ENCODE measurements at places on chromosomes 5 and 9.

DNA sequence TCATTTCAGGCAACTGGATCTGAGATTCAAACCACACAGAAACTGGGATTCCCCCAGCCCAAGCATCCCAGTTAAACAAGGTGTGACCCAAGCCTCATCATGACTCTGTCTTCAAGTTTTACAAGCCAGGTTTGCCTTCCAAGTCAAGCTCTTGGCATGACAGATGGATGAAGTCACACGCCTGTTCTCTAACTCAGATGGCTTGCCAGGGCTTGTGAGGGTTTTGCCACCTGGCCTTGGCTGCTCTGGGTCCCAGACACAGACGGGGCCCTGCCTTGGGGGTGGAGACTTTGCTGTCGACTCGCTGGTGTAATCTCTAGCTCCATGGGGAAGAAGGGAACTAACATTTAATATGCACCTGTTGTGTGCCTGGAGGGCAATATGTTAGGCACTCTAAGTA is 95.8 kb upstream of the RARS1 start:
- no peak for DNase-seq

DNA sequence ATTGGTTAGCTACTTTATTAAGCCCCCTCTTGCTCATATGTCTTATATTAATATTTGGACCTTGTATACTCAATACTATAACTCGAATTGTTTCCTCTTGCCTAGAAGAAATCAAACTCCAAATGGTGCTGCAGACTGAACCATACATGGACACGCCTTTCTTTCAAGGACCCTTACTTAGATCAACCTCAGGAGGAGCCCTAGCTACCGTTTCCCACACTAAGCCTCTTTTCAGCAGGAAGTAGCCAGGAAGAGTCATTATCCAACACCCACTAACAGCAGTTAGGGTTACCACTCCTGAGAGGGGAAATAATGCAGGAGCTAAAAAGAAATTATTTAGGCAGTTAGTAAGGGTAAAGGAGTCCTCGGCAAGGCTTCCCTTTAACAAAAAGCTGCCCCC is 243.8 kb upstream of the PUM3 start:
- no peak for DNase-seq

- DNase-seq, result no peak
Measured at GRCh38 chr5:62631909-62632580, 53.4 kb downstream of the LRRC70 start.

- no peak for DNase-seq
Measured at GRCh38 chr9:33244137-33244784, 4.3 kb downstream of the SPINK4 start.

DNA sequence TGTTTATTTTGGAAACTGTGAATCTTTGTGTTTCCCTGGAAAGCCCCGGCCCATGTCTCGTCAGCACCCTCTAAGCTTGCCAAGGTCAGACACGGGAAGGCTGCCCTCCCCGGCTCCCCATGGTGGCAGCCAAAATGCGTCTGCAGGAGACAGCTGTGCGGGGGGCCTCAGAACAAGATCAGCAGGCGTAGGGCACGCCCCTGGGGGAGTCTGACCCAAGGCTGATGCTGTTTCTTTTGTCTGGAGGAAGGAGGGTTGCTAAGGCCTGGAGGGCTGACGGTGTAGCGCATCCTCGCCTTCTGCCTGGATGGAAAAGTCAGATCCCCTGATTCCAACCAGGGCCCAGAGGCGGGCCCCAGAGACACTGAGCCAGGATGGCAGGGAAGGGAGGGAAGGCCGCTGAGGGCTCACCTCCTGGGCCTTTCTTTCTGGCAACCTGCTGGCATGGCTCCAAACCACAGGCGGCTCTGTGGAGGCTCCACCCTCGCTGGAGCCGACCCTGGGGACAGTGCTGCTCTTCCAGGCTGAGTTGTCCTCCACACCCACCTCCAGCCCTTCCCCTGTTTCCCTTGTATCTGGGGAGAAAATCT is 57.2 kb downstream of the OLFM1 start:
- no peak for DNase-seq

- DNase-seq, result no peak
Measured at GRCh38 chr5:142313682-142314081, 11.1 kb downstream of the SPRY4 start.

- no peak for DNase-seq
Measured at GRCh38 chr5:17308326-17309065, 91.1 kb downstream of the BASP1 start.

- no peak for DNase-seq
Measured at GRCh38 chr5:66634601-66635000, 38.4 kb downstream of the MAST4 start.

GRCh38 chr5:16178745-16179372 is 732 bp downstream of the MARCHF11 start:
- DNase-seq, result no peak

DNA sequence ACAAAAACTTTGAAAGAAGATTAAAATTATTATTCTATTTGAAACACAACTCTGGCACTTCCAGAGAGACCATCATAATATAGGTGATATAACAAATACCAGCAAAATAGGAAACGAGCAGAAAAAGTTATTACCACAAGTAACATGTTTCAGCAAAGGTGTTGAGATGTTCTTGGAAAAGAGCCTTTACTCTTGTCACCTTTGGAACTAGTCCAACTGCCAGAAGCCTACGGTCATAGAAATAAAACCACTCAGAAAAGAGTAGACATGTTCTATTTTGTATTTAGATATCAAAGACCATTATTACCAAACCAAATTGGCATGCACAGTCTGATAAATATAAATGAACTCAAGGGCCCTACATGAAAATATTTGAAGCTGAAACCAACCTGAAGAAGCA is 145.0 kb upstream of the DMAC1 start:
- DNase-seq, result no peak

DNA sequence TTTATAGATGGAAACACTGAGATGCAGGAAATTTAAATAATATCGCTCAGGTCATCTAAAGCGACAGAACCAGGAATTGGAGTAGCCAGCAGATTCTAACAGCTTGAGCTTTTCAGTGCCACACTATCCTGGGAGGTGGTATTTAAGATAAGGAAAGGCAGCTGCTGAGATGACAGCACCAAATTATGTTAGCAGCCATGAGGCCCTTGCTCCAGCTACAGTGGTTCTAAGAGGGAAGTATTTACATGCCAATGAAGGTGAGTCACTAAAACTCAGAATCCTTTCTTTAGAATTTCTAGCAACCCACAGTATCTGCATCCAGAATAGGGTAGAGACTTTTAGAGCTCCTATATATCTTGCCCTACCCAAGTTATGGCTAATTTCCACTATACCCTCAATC is 127.0 kb upstream of the VLDLR start:
- peak; percentile 78 for DNase-seq

GRCh38 chr5:109454731-109455505 is 45.1 kb upstream of the PJA2 start:
- no peak for DNase-seq

DNA sequence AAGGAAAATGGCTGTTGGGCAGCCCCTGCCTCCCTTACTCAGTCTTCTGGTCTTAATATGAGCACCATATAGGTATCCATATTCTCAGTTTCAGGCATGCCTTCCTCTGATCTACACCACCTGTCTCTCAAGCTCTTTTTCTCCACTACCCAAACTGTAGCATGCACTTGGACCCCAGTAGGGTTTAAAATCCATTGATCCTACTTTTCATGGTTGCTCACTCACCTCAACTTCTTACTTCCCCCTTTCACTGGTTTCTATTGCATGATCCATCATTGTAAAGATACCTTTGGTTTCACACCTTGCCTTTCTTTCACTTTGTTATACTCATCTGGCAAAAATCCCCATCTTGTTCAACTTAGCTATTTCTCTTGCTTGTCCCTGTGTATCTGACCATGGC is 159.4 kb downstream of the KDM4C start:
- no peak for DNase-seq

- no peak for DNase-seq
Measured at GRCh38 chr5:107646418-107646817, 24.3 kb downstream of the EFNA5 start.

- DNase-seq, result no peak
Measured at GRCh38 chr9:132768932-132769905, 99.0 kb downstream of the GTF3C4 start.

GRCh38 chr9:134879664-134880483 is 736 bp upstream of the FCN2 start:
- no peak for DNase-seq

DNA sequence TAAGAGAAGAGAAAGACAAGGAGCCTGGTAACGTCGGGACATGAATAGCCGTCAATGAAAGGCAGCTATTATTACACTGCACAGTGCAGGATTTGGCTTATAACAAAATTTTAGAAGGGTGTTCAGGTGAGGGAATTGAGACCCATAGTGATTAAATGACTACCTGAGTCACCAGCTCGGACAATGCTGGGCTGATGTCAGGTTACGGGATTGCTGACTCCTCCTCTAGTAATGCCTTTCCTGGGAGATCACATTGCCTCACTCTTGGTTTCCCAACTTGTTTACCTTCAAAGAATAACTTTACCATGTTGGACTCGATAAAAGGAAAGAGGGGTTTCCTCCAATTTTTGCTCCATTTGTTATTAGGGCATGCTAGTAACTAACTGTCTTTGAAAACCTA is 132.6 kb downstream of the GHR start:
- DNase-seq, result no peak

DNA sequence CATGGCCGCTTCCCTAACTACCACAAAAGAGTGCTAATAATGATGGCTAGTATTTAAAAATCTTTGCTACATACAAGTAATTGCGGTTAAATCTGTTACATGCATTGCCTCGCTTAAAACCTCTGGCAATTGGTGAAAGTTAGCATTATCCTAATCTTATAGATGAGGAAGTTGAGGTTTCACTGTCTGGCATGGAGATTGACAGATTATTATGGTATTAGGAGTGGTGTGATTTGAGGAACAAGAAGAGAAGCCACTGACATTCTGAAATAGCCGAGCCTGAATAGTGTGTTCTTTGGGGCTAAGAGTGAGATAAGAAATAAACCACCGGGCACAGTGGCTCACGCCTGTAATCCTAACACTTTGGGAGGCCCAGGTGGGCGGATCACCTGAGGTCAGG is 45.3 kb upstream of the DPYSL3 start:
- DNase-seq, result no peak

Measured in AG04450 (cell line).